Bronchial smooth muscle cell (primary cell): ENCODE measurements at places on chromosomes 12 and 14. TPM values are rescaled to one million over a fixed set of nuclear protein-coding genes. Genes with fewer than 3 reads are reported as not detected.

FAM90A1 gene
- not detected in 2 replicates for total RNA-seq

SRGAP1 gene
- 9.3 and 16.5 TPM in 2 replicates for total RNA-seq

PLA2G1B gene
- 0.17 TPM in 1 of 2 replicates, not detected in the other for total RNA-seq

LRIG3 gene
- total RNA-seq: 89.3 and 135 TPM in 2 replicates

SLC39A5 gene
- total RNA-seq: 0.26 and 0.47 TPM in 2 replicates

MMP14 gene
- 338 and 428 TPM in 2 replicates for total RNA-seq

TTC7B gene
- 13.1 and 13.2 TPM in 2 replicates for total RNA-seq

TDRD9 gene
- 0.47 and 1.6 TPM in 2 replicates for total RNA-seq

CYP46A1 gene
- total RNA-seq: 0.47 and 1.4 TPM in 2 replicates

EMP1 gene
- 65.4 and 71.4 TPM in 2 replicates for total RNA-seq

ESR2 gene
- 0.32 and 1.4 TPM in 2 replicates for total RNA-seq

RBMS2 gene
- 9.3 and 9.5 TPM in 2 replicates for total RNA-seq

KERA gene
- not detected in 2 replicates for total RNA-seq

FBXO21 gene
- 117 and 168 TPM in 2 replicates for total RNA-seq

GRIN2B gene
- total RNA-seq: under 0.01 TPM in 1 of 2 replicates, not detected in the other
